ENCODE measurements at places on chromosomes 16 and 17.

DNA sequence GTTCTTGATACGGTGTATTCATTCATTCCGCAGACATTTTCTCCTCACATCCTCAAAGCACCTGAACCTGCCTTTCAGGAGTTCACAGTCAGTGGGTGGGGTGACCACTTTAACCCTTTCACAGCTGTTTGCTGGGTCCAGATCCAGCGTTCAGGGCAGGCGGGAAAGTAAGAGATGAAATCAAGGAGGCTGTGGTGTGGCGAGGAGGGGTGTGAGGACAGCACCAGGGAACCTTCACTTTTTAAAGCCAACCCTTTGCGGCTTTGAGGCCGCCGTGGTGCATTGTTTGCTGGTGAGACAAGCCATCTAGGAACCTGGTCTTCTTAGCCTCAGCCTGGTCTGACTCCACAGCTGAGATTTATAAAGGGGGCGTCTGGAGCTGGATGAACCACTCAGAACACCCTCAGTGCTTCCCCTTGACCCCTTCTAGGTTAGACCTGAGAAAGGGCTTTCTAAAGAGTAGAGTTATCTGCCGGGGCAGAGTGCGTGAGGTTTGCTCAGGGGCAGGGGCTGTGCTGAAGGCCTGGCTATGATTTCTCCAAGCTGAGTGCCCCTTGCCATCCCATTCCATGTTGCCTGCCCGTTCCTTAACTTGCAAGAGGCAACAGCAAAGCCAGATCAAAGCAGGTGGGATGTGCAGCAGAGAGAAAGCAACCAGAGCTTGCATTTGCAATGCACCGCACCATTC is 933 bp downstream of the CCR7 start:
- DNase-seq, result no peak

DNA sequence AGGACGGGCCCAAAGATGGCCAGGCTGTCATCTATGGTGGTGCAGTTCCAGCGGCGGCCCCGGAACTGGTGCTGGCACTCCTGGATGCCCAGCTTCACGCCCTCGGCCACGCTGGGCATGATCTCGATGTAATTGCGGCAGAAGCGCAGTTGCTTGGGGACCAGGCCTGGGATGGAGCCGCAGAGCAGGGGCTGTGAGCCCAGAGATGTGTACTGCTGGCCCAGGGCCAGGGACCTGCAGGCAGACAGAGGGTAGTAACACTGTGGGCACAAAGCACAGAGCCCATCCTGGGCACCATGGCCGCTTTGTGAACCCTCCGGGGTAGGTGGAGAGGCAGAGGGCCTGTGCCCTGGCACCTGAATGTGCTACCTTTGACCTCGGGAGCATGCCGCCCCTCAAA is 44.8 kb downstream of the WNT3 start:
- DNase-seq, result no peak

DNA sequence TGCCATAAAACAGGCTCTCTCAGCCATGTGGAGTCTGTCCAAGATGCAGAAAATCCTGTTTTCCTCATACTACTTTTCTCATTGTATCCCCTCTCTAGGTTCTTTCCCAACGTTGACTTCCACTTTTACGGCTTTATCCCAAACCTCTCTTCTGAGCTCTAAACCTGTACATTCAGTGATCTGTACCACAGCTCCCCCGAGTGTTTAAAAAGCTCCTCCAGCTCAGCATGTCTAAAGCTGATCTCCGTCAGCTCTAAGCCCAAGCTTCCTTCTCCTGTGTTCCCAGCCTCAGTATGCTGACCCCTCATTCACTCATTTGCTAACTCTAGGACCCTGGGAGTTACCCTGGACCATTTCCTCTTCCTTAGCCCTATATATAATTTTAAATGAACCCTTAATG is 144.6 kb downstream of the DNAH9 start:
- no peak for DNase-seq

GRCh38 chr16:50581845-50582244 is 33.6 kb downstream of the NKD1 start:
- DNase-seq, result no peak

DNA sequence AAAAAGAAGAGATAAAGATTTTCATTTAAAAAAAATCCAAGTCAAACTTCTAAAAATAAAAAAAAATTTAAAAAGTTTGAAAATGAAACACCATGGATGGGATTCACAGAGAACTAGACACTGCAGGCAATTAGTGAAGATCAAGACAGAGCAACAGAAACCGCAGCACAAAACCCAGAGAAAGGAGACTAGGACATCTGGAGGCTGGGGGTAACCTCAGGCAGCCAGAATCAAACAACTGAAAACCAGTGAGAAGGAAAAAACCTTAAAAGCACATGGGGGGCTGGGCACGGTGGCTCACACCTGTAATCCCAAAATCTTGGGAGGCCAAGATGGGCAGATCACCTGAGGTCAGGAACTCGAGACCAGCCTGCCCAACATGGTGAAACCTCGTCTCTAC is 30.6 kb downstream of the LITAFD start:
- no peak for DNase-seq

DNA sequence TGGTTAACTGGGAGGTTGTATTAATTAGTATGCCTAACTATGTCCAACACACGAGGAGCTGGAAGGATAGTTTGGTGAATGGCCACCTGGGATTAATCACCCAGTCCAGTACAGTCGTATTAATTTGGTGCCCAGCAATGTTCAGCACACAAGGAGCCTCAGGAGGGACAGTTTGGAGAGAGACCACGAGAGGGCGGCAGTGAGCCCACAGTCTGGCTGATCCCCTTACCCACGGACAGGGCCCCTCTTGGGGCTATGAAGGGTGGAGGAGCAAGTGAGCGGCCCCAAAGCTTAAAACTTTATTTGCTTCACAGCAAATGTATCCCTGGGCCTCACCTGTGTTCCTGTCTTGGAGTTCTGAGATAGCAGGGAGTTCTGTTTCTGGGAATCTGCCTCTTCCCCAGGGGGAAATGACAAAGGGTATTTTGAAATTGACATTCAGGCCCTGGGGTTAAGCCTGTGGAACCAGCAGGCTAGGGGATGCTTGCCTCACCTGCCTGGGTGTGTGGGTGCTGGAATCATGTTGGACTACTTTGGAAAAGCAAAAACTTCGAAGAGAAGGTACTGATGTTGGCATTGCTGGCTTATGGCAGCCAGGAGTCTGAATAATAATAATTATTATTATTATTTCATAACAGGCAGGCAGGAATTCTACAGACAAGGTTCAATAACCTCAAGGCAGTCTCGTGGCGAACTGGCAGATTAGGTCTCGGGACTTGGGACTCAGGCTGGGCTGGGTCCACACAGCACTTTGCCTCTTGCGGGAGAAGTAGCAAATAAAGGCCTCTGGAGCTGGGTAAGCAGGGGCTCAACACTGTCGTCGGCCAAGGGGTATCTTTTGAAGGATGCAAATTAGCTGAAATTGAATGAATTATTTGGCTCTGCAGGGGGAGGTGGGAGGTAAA is 227.6 kb upstream of the ASIC2 start:
- peak; percentile 28 for DNase-seq

DNA sequence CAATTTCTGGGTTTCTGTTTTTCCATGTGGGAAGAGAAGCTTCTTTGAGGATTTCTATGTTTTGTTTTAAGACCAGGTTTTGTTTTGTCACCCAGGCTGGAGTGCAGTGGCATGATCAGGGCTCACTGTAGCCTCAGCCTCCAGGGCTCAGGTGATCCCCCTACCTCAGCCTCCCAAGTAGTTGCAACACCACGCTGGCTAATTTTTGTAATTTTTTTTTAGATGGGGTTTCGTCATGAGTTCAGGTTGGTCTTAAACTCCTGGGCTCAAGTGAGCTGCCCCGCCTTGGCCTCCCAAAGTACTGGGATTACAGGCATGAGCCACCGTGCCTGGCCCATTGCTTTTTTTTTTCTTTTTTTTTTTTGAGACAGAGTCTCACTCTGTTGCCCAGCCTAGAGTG is 25.5 kb upstream of the TAOK1 start:
- DNase-seq, result no peak

DNA sequence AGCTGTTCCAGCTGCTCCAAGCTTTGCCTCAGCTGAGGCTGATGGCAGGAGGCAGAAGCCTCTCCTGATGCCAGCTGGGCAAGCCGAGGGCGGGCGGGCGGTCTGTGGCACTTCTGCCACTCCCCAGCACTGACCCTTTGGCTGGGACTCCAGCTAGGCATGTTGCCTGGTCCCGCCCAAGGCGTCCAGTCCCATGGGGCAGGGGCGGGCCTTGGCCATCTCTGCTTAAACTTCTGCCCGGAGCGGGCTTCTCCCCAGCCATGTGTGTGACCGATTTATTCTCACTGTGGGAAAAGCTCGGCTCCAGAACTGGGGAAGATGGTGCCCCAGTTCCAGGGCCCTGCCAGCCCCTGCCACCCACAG is 349.1 kb downstream of the SEC14L1 start:
- DNase-seq, result no peak

DNA sequence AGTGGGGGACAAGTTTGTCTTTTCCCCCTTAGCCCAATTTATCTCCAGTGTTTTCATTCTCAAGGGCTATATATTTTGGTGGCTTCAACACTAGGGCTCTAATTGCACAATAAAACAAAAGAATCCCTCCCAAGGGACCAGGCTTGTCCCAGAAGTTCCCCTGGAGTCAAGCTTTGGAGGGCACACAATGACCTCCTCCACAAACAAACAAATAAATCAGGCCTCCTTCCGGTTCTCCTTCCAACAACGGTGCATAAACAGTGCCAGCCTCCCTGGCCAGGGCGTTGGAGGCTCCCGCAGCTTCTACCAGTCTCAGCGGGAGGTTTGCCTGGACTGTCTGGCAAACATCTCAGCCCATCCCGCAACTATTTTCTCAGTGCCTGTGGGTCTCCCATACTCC is 188.0 kb upstream of the FOXF1 start:
- DNase-seq, result no peak

DNA sequence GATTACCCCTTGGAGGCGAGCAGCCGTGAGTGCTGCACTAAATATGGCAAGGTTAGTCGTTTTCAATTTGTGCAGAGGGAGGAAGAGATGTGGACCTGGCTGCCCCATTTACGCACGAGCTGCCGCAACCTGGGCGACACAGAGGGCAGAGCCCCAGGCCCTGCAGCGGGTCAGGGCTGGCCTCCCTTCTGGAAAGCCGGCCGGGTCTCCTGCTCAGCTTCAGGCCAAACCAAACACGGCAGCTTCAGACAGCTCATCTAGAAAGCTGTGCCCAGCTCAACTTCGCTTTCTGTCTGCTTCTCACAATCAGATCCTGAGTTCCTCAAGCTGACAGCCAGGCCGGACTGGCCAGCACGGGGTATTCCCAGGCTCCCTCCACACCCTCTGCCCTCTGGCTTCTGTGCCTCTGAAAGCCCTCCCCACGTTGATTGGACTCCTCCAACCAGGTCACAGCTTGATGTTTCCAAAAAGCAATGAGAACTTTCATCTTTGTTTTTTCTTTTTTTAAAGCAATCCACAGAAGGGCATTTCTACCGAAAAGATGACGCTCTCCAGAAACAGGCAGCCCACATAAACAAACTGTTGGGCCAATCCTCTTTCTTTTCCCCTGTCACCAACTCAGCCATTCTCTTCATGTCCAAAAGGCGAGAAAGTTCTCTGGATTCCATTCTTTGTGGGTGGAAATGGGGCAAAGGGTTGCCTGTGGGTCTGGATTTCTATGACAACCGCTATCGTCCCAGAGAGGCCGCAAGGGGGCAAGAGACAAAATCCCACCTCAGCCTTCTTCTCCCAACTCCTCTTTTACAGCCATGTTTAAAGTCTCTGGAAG is 189.0 kb downstream of the ZFHX3 start:
- no peak for DNase-seq

- no peak for DNase-seq
Measured at GRCh38 chr17:39018267-39019134, 51.3 kb upstream of the FBXO47 start.

GRCh38 chr16:85917959-85918358 is 19.0 kb downstream of the IRF8 start:
- no peak for DNase-seq

- no peak for DNase-seq
Measured at GRCh38 chr16:69190046-69190588, 3.2 kb downstream of the SNTB2 start.

DNA sequence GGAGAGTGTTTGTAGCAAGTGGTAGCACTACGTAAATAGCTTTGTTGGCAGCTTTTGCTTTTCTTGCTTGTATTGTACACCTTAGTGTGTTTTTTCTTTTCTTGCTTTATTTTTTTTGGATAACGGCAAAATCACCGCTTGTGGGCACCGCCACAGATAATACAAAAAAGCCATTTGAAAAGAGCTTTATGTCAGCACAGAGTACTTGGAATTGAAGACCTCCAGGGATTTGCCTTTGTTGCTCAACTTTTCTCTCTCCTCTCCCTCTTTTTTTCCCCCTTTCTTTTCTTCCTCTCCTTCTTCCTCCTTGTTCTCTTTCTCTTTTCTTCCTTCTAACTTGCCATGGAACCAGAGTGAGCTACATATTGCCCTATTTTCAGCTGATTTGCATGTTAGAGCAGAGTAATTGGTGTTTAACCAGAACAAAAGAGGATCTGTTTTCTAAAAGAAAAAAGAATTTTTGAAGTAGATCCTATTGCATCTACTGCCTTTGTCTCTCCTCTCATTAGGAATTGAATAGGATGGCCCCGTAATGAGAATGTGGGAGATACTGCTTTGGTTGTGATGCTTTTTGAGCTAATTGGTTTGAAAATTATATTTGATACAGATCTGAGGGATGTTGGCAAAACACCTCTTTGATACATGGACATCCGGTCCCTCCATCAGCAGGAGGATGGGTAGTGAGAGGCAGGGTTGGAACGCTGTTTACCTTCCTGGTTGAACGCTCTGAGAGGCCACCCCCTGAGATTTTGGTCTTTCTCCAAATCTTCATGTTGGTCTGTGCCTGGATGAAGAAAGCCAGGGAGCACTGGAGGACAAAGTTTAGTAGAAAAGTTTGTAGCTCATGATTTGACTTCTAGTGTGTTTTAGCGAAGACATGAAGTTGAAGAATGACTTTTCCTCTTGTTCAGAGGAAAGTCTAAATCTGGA is 85.6 kb downstream of the MSI2 start:
- DNase-seq, result no peak

- no peak for DNase-seq
Measured at GRCh38 chr16:66741950-66742808, 9.2 kb downstream of the DYNC1LI2 start.

GRCh38 chr16:51120730-51121347 is 30.2 kb downstream of the SALL1 start:
- no peak for DNase-seq

- DNase-seq, result no peak
Measured at GRCh38 chr16:22089910-22090309, 2.4 kb upstream of the VWA3A start.

GRCh38 chr17:79951361-79952264 is 84.1 kb downstream of the TBC1D16 start:
- DNase-seq, result no peak

GRCh38 chr16:31074814-31075183 is 577 bp downstream of the ZNF646 start:
- DNase-seq, result no peak
